Activated naive CD8-positive, alpha-beta T cell treated with anti-CD3 and anti-CD28 coated beads, Interleukin-2, amount 50 U/mL, for 24 hours (primary cell): ENCODE measurements at places on chromosomes 13 and 19.

- H3K4me1 ChIP-seq, result no peaks in the 10 kb centered on the region
- no peaks in the 10 kb centered on the region for H3K27me3 ChIP-seq
- no peaks in the 10 kb centered on the region for H3K36me3 ChIP-seq
- DNase-seq, result no peak
Observed at GRCh38 chr13:104372095-104372655, 1306.0 kb upstream of the SLC10A2 start.

DNA sequence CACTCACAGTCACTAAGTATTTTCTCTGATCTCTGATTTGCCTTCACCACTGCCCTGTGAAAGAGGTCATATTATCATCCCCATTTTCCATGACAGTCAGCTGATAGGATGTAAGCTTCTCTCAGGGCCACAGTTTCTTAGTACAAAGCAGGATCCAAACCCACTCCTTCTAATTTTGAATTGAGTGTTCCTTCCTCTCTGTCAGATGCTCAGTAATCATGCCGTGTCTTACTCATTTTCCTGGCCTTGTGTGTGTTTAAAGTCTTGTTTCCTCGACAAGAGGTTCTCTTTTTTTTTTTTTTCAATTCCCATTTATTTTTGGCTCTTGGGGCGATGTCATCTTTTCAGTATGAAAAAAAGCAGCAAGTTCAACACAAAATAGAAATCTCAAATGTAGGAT is 72.3 kb downstream of the NAA16 start:
- H3K4me1 ChIP-seq, result peaks cover 15% of the 10 kb centered on the region
- H3K4me3 ChIP-seq, result no peak overlapping the region
- peak overlapping the region; percentile 13 for H3K27ac ChIP-seq
- DNase-seq, result no peak

DNA sequence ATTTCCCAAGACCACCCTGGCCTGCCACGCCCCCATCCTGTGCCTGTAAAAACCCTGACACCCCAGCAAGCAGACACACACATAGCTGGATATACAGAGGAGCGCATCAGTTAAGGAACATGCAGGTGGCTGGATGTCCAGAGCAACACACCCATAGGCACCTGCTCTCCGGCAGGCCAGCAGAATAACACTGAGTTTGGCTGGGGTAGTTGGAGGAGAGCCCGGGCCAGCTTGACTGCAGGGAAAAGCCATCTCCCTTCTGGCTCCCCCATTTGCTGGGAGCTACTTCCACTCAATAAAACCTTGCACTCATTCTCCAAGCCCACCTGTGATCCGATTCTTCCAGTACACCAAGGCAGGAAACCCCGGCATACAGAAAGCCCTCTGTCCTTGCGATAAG is 8.9 kb downstream of the RASL11A start:
- no peak overlapping the region for H3K4me3 ChIP-seq
- peaks cover 3% of the 10 kb centered on the region for H3K27me3 ChIP-seq
- H3K4me1 ChIP-seq, result no peaks in the 10 kb centered on the region
- DNase-seq, result no peak

- H3K36me3 ChIP-seq, result no peaks in the 10 kb centered on the region
- H3K4me1 ChIP-seq, result peaks cover 19% of the 10 kb centered on the region
- peak overlapping the region; percentile 3 for H3K27ac ChIP-seq
Observed at GRCh38 chr19:42440357-42441048, 2.2 kb downstream of the CXCL17 start.

DNA sequence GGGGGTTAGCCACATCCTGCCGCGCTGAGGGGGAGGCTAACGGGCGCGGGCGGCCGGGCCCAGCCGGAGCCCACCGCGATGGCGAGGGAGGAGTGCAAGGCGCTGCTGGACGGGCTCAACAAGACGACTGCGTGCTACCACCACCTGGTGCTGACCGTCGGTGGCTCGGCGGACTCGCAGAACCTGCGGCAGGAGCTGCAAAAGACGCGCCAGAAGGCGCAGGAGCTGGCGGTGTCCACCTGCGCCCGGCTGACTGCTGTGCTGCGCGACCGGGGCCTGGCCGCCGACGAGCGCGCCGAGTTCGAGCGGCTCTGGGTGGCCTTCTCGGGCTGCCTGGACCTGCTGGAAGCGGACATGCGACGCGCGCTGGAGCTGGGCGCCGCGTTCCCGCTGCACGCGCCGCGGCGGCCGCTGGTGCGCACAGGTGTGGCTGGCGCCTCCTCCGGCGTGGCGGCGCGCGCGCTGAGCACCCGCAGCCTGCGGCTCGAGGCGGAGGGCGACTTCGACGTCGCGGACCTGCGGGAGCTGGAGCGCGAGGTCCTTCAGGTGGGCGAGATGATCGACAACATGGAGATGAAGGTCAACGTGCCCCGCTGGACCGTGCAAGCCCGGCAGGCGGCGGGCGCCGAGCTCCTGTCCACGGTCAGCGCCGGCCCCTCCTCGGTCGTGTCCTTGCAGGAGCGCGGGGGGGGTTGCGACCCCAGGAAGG is 692 bp downstream of the RGS9BP start:
- H3K27ac ChIP-seq, result no peak overlapping the region
- no peak for DNase-seq
- H3K36me3 ChIP-seq, result no peaks in the 10 kb centered on the region
- H3K27me3 ChIP-seq, result peaks cover 15% of the 10 kb centered on the region

GRCh38 chr13:112244495-112245177 is 131.5 kb upstream of the SPACA7 start:
- no peaks in the 10 kb centered on the region for H3K36me3 ChIP-seq
- no peaks in the 10 kb centered on the region for H3K27me3 ChIP-seq
- no peak overlapping the region for H3K4me3 ChIP-seq
- H3K4me1 ChIP-seq, result no peaks in the 10 kb centered on the region
- H3K27ac ChIP-seq, result no peak overlapping the region
- no peak for DNase-seq

GRCh38 chr13:113394339-113394640 is 30.4 kb upstream of the GRTP1 start:
- no peaks in the 10 kb centered on the region for H3K27me3 ChIP-seq
- peaks cover 7% of the 10 kb centered on the region for H3K4me1 ChIP-seq
- peak overlapping the region; percentile 14 for H3K4me3 ChIP-seq
- no peak overlapping the region for H3K27ac ChIP-seq

DNA sequence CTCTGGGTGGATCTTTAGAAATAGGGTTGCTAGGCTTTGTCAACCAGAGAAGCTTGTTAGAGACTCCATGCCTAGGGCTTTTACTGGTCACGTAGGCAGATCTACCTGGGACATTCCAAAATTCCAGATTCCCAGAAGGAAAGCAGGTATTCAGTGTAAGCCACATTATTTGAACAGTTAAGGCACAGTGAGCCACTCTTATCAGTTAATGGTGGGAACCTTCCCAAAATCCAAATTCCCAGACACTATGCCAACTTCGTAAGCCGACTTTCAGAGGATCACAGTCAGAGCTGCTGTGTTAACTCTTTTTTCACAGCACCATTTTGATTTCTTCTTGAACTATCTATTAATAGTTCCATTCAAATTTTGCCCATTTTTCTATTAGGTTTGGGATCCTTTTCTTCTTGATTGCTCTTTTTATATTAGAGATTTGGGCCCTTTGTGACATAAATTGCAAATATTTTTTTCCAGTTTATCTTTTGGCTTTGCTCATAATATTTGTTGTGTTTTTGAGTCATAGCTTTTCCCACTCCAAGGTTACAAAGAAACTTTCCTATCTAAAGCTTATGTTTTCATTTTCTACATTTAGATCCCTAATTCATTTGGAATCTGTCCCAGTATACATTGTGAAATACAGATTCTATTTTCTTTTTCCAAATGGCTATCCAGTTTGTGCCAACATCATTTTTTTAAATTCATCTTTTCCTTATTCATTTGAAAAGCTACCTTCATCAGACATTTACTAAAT is 77.3 kb downstream of the DHRS12 start:
- H3K36me3 ChIP-seq, result peaks cover 11% of the 10 kb centered on the region
- H3K27ac ChIP-seq, result no peak overlapping the region
- peaks cover 4% of the 10 kb centered on the region for H3K4me1 ChIP-seq
- H3K27me3 ChIP-seq, result no peaks in the 10 kb centered on the region
- no peak for DNase-seq

- DNase-seq, result no peak
- H3K27ac ChIP-seq, result no peak overlapping the region
- no peaks in the 10 kb centered on the region for H3K27me3 ChIP-seq
- peaks cover 95% of the 10 kb centered on the region for H3K4me1 ChIP-seq
- H3K4me3 ChIP-seq, result no peak overlapping the region
Observed at GRCh38 chr13:98539666-98540065, 37.2 kb downstream of the STK24 start.

DNA sequence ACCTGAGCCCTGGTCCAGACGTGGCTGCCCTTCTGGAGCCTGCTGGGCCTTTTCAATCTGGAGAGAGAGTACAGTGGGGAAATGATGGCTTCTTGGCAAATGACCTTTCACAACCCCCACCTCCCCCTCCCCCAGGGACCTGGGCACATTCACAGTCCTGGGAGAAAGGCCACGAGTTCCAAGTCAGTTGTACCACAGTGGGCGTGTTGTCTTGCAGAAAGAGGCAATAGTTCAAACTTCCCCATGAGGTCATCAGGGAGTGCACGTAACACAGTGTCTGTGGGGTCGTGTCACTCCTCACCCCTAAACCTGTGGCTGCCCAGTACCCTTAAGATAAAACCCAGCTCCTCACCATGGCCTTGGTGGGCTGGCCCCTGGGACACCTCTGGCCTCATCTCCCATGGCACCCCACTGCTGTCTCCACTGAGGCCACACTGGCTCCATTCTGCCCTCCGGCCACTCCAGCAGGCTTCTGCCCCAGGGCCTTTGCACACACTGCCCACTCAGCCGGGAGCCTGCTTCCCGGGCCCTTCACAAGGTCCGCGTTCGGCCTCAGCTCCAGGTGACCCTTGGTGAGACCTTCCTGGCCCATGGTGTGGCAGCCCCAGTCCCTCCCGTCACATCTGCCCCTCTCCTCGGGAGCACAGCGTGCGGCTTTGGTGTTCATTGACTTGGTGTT is 13.3 kb downstream of the PLIN4 start:
- no peak overlapping the region for H3K4me3 ChIP-seq
- H3K4me1 ChIP-seq, result peaks cover 19% of the 10 kb centered on the region
- peak; percentile 12 for DNase-seq
- H3K27ac ChIP-seq, result no peak overlapping the region
- H3K27me3 ChIP-seq, result no peaks in the 10 kb centered on the region

GRCh38 chr13:33639158-33639557 is 178.8 kb upstream of the RFC3 start:
- H3K36me3 ChIP-seq, result no peaks in the 10 kb centered on the region
- DNase-seq, result no peak
- H3K4me1 ChIP-seq, result peaks cover 42% of the 10 kb centered on the region
- peak overlapping the region; percentile 44 for H3K27ac ChIP-seq
- peaks cover 5% of the 10 kb centered on the region for H3K27me3 ChIP-seq
- no peak overlapping the region for H3K4me3 ChIP-seq

DNA sequence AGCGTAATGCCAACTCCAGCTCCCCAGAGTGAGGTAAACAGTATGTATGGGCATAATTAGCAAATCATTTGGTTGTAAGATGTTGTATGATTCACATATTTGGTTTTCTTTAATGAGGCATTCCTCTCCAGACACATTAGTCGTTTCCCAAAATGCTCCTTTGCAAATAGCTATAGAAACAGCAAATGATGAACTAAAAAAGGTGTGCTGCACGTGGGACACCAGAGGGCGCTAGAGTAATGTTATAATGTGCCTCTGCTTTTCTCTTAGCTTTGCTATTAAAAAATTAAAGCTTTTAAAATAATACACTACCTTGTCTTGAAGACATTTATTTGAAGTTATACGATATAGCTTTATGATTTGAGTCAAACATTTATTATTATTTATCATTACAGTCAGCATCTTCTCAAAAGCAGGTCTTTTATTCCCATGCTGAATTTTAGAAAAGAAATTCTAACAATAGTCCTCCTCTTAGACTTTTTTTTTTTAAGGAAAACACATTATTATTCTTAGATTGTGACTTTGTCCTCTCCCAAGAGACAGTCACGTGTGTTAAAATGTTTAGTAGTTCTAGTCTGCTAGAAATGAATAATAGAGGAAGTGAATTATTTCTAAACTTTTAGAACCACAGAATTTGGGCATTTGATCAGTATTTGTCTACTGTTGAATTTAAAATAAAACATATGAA is 121.6 kb upstream of the FRY start:
- no peaks in the 10 kb centered on the region for H3K36me3 ChIP-seq
- H3K4me3 ChIP-seq, result no peak overlapping the region
- DNase-seq, result peak; percentile 50

- no peak for DNase-seq
- H3K4me1 ChIP-seq, result peaks cover 75% of the 10 kb centered on the region
- H3K27ac ChIP-seq, result peak overlapping the region; percentile 87
- H3K4me3 ChIP-seq, result peak overlapping the region; percentile 43
Observed at GRCh38 chr13:79392882-79393563, 13.0 kb downstream of the RBM26 start.

- DNase-seq, result no peak
- H3K27me3 ChIP-seq, result no peaks in the 10 kb centered on the region
- H3K27ac ChIP-seq, result no peak overlapping the region
- H3K4me3 ChIP-seq, result no peak overlapping the region
- peaks cover 19% of the 10 kb centered on the region for H3K36me3 ChIP-seq
- peaks cover 4% of the 10 kb centered on the region for H3K4me1 ChIP-seq
Observed at GRCh38 chr13:113466383-113466782, 13.1 kb upstream of the ADPRHL1 start.

DNA sequence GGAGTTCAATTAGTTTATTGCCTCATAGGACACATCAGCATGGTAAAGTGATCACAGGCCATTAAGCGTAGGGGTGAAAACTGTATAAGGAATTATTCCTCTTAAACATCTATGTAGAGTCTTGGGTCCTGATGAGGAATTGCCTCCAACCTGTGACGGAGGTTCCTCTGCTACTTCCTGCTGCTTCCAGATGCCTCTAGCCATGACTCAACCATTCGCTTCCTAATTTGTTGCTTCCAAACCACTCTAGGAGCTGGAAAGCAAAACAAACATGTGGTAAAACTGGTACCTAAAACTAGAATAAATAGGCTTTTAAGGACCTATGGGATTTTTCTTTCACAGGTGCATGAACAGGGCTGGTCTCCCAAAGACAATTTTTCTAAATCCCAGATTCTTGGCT is 253.8 kb downstream of the KLF12 start:
- H3K4me1 ChIP-seq, result peaks cover 29% of the 10 kb centered on the region
- no peak for DNase-seq
- no peaks in the 10 kb centered on the region for H3K27me3 ChIP-seq
- peaks cover 27% of the 10 kb centered on the region for H3K36me3 ChIP-seq

- H3K4me1 ChIP-seq, result peaks cover 11% of the 10 kb centered on the region
- H3K27ac ChIP-seq, result no peak overlapping the region
- no peak for DNase-seq
- H3K27me3 ChIP-seq, result no peaks in the 10 kb centered on the region
Observed at GRCh38 chr13:109565877-109566276, 220.5 kb downstream of the IRS2 start.

DNA sequence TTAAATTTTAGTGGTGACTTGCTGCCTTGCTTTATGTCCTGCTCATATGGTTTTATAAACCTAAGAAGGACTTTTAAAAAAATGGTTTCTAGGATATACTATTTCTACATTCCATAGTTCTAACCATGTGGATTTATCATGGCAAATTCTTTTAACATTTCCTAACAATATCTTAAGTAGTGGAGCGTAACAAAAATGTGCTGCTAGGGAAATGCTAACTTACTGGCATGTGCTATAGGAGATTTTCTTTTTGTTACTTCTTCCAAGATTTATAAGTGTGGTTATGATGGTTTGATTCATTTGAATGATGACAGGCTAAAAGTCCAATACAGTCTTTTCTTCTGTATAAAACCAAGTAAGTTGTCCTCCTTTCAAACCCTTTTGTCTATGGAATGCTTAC is 713.7 kb downstream of the SLITRK1 start:
- no peak overlapping the region for H3K4me3 ChIP-seq
- H3K27me3 ChIP-seq, result no peaks in the 10 kb centered on the region
- no peak overlapping the region for H3K27ac ChIP-seq
- H3K4me1 ChIP-seq, result no peaks in the 10 kb centered on the region
- H3K36me3 ChIP-seq, result no peaks in the 10 kb centered on the region

- peaks cover 88% of the 10 kb centered on the region for H3K4me1 ChIP-seq
- peaks cover 16% of the 10 kb centered on the region for H3K36me3 ChIP-seq
- H3K27me3 ChIP-seq, result no peaks in the 10 kb centered on the region
- no peak for DNase-seq
Observed at GRCh38 chr13:77306458-77306857, 20.4 kb downstream of the MYCBP2 start.
